ENCODE measurements at places on chromosomes 1 and 21.

DNA sequence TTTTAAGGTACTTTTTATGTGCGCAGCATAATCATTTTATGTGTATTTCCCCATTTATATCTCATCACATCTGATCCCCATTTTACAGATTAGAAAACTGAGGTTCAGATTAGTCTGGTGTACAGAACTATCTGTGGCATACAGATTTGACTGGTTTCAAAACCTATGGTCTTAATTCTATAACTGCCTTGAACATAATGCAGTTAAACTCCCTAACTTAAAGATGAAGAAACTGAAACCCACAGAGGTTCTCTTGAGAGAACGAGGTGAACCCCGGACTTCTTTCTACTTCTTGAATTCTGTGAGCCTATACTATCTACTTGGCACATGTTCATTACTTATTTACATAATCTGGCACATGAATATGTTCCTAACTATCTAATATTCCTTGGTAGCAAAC lies 479.1 kb downstream of the AGBL4 start:
- no peak for DNase-seq

DNA sequence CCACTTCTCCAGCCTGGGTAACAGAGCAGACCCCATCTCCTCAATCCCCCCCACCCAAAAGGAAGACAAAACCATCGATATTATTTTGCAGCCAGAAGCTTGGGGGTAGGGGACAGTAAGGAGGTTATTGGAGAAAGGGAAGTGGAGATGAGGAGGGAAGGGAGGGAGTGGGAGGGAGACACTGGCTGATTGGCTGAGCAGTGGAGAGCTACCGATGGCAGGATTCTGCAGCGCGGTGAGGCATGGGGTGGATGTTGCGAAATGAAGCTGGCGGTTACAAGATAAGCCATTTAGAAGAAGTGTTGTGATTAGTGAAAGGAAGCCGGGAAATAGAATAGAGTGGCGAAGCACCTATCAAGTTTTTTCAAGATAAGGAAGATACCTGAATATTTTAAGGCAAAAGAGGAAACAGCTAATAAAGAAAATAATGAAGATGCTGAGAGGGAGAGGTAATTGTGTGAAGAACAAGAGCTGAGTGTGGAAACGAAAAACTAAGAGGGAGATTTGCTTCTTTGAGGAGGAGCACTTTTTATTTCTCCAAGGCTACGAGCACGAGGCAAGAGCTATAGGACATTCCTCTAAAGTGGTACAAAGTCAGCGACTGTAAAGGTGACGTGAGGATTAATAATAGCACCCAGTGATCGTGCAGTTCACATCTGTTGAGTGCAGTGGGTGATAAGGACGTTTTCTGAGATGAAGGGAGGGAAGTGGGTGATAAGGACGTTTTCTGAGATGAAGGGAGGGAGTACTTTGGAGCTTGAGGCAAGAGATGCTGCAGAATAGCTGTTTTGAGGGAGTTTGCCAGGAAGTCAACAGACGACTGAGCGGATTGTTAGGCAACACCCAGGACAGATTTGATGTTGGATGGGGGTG lies 103.2 kb upstream of the KIF26B start:
- DNase-seq: no peak

DNA sequence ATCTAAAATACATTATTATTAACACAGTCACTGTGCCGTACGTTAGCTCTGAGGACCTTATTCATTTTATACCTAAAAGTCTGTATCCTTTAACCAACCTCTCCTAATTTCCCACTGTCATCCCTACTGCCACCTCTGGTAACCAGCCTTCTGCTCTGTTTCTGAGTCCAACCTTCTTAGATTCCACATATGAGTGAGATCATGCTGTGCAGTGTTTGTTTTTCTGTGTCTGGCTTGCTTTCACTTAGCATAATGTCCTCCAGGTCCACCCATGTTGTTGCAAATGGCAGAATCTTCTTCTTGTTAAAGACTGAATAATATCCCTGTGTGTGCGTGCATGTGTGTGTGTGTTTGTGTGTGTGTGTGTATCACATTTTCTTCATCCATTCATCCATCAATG lies 64.2 kb downstream of the ETS2 start:
- no peak for DNase-seq

GRCh38 chr1:57987523-57987922 lies 559.0 kb downstream of the OMA1 start:
- no peak for DNase-seq

DNA sequence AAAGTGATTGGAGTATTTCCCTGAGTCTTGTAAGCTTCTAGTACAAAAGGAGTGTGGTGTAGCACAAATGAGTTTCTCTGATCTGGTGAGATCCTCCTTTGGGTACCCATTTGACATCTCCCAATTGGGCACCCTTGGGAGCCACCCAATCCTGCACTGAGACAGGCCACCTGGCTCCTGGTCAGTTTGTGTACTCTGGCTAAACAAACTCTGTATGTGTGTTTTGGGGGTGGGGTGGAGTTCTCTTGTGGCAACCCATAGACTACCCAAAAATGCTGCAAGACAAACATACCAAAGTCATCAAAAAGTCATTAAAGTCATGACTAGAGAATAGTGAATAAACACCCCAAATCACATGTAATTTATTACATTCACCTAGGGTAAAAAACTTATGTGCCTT lies 8.4 kb upstream of the HIVEP3 start:
- no peak for DNase-seq

DNA sequence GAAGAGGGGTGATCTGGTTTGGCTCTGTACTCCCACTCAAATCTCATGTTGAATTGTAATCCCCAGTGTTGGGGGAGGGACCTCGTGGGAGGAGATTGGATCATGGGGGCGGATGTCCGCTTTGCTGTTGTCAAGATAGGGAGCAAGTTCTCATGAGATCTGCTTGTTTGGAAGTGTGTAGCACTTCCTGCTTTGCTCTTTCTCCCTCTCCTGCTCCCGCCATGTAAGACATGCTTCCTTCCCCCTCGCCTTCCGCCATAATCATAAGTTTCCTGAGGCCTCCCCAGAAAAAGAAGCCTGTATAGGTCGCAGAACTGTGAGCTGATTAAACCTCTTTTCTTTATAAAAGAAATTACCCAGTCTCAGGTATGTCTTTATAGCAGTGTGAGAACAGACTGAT lies 27.9 kb downstream of the MYOM3 start:
- DNase-seq: no peak

GRCh38 chr21:38570596-38570995 lies 72.3 kb upstream of the ERG start:
- DNase-seq: no peak

DNA sequence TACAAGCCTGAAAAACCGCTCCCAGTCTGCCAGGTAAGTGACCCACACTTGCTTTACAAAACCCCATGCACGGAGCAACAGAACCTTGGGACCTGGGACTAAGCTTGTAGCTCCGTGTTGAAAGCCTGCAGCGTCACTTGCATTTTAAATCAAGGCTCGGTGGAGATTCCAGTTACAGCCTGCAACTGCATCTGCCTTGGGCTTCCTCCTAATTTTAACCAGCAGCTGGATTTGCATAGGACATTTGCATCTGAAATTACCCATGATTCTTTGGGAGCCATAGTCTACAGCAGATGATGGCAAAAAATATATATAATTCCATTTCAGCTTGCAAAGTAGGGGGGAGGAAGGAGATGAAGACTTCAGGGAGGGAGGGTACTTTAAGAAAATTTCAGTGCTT lies 62.4 kb upstream of the IGSF21 start:
- DNase-seq: no peak

GRCh38 chr1:40535732-40536131 lies 4.3 kb downstream of the ZNF684 start:
- DNase-seq: no peak

- DNase-seq: no peak
Measured at GRCh38 chr1:94672934-94673333, 131.4 kb upstream of the F3 start.

DNA sequence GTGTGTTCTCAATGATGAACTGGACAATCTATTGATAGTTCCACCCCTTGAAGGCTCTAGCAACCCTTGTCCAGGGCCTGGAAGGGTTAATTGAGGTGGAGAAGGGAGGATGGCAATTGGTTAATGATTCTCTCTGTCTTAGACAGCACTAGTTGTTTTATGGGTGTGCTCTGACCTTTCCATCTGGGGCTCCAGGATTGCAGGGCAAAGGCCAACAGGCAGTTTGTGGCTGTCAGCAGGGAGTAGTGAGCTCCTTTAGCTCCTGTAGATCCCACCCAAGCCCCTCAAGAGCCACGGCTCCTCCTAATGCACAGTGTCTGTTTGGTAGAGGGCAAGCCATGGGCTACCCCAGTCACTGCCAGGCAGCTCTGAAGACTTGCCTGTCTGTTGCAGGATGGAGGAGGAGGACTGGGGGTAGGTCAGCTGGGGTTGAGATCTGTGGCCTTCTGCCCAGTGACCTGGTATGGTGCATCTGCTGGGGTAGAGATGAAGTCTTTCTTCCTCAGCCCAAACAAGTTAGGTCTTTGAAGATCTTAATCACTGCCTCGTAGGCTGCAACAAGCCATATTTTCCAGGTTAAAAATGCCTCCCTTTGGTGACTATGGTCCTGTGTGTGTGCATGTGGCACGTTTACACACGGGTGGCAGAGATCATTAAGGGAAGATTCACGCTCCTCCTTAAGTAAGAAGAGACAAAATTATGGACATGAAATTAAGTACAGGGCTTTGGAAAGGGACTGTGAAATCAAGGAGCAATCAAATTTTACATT lies 7.7 kb downstream of the MROH7 start:
- no peak for DNase-seq

DNA sequence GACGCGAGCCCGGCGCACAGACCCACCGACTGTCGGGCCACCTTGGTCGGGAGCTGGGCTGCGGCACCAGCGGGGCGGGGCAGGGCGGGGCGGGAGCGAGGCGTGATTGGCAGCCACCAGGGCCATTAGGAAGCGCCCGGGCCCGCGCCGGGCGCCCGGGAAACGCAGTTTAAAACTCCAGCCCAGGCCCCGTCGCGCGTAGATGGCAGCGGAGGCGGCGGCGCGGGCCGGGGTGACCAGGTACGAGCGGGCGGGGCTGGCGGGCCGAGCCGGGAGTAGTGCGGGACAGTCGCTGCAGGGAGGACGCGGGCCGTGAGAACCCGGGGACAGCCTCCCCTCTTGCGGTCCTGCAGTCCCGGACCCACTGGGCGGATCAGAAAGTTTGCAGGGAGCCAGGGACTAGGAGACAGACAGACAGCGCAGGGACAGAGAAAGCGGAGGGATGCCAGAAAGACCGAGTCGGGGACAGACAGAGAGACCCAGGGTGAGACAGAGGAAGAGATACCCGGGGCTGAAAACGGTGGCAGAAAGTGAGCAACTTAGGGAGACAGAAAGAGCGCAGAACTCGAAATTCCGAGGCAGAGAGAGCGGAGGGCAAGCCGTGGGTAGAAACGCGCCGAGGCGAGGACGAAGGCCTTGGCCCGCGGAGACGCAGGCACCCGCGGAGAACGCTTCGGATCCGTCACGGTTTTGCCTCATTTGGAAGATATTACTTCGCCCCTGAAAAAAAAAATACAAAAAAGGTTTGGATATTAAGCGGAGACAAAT lies at the start of gene DMBX1:
Gene DMBX1, plus strand, starts transcription at position 199 of the 768 bp plus-strand sequence. CDS start 17,175 bp downstream, outside the sequence.
- peak; percentile 36 for DNase-seq

DNA sequence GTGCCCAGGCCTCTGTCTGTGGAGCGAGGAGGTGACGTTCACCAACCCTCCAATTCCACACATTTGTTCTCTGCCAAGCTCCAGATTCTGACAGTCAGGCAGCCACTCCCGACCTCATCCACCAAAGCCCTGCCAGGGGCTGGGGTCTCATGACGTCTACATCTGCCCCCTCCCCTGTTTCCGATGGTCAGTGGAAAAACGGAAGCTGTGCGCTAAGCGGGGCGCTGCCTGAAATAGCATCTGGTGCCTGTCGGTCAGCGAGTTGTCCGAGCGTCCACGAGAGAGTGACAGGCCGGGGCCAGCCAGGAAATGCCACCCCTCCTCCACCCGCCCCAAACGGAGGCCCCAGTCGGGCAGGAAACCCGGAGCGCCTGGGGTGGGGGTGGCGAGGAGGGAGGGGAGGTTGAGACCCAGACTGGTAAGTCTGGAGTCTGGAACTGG lies 3.2 kb upstream of the TAL1 start:
- no peak for DNase-seq

DNA sequence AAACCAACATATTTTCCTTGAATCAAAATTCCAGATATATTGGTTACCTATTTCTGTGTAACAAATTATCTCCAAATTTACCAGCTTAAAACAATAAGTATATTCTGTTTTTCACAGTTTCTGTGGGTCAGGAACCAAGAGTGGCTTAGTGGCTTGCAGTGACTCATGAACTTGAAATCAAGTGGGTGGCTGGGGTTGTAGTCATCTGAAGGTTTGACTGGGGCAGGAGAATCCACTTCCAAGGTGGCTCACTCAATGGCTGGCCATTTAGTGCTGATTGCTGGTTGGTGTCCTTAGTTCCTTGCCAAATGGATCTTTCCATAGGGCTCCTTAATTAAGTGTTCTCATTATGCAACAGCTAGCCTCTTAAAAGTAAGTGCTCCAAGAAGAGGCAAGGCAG lies 43.8 kb downstream of the ALG14 start:
- DNase-seq: no peak

- DNase-seq: peak; percentile 51
Measured at GRCh38 chr1:215845234-215845891, 278.3 kb downstream of the KCTD3 start.

DNA sequence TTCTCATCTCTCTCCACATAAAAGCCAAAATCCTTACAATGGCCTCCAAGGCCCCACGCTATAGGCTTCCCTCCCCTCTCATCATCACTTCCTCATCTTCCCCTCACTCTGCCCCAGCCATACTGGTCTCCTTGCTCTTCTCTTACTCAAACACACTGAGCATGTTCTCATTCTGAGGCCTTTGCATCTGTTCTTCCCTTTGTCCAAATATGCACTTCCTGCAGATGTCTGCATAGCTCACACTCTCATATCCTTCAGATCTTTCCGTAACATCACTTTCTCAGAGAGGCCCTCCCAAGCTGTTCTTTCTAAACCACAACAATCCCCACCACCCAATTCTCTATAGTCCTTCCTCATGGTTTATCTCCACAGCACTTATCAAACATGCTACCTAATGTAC lies 284.1 kb downstream of the HHIPL2 start:
- no peak for DNase-seq

DNA sequence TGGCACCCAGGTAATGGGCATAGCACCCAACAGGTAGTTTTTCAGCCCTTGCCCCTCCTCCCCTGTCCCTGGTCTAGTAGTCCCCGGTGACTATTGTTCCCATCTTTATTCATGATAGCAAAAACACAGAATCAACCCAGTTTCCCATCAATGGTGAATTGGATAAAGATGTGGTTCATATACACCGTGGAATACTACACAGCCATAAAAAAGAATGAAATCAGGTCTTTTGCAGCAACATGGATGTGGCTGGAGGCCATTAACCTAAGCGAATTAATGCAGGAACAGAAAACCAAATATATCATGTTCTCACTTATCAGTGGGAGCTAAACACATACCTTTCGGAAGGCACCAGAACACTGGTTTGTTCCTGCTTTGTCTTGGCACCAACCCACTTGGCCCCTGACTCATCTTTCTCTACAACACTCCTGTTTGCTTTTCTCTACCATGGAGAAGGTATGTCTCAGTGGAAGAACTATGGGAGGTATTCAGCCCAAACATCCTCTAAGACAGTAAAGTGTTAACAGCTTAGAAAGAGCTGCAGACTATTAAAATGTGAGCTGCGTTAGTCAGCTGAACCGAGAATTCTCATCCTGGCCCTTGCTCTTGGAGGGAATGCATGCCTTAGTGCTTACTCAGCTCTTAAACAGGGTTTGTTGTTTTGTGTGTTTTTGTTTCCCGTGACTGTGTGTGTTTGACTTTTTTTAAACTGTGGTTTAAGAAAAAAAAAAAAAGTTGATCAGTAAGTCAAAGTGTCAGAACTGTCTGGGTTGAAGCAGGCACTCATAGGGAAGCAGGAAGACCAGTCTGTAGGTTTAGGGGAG lies 203.0 kb downstream of the TOMM20 start:
- peak; percentile 89 for DNase-seq

- no peak for DNase-seq
Measured at GRCh38 chr1:99119188-99119587, 114.5 kb upstream of the PLPPR5 start.

Measured in COLO829 (cell line).